CD4-positive, alpha-beta T cell treated with Interleukin-6 at 100 ng/mL for 8 hours (primary cell): ENCODE measurements at places on chromosomes 11 and 22.

GRCh38 chr22:19222242-19223005, 43.9 kb upstream of the SLC25A1 start:
- DNase-seq, result no peak

- no peak for DNase-seq
Measured at GRCh38 chr11:109739379-109739778, 317.4 kb downstream of the C11orf87 start.

- no peak for DNase-seq
Measured at GRCh38 chr11:92253945-92254344, 29.3 kb downstream of the FAT3 start.

DNA sequence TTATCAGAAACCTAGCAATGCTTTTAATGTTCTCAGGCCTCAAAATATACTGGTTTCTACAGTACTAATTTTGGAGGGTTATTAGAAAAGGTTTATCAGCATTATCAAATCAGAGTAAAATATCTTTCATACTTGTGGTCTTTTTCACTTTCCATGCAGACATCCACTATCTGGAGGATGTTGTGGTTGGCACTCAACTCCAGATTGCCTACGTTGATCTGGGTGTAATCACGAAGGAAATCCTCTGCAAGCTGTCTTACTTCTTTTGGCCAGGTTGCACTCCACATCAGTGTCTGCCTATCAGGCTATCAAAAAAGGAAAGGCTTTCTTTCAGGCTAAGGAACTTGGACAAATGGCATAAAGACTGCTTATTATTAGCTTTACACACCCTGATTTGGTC, 11.6 kb downstream of the DDX17 start:
- no peak for DNase-seq

DNA sequence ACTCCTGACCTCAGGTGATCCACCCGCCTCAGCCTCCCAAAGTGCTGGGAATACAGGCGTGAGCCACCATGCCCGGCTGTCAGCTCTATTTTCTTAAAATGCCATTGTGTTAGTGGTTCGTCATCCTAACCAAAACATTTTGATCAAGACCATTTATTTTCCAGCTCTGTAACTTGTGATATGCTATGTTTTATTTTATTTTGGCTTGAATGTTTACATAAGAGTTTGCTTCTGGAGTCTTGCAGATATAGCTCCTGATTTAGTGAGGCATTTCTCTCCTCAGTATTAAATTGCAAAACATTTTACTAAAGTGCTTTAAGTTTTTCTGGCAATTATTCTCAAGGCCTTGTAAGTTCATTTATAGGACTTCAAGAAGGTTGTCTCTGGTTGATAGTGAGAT, 4.4 kb downstream of the EP300 start:
- DNase-seq, result no peak

GRCh38 chr22:17950651-17951214, 73.6 kb downstream of the MICAL3 start:
- no peak for DNase-seq

- no peak for DNase-seq
Measured at GRCh38 chr11:74035264-74035663, 26.4 kb upstream of the UCP3 start.

GRCh38 chr22:30047364-30047738, 32.9 kb upstream of the HORMAD2 start:
- DNase-seq, result peak; percentile 59

DNA sequence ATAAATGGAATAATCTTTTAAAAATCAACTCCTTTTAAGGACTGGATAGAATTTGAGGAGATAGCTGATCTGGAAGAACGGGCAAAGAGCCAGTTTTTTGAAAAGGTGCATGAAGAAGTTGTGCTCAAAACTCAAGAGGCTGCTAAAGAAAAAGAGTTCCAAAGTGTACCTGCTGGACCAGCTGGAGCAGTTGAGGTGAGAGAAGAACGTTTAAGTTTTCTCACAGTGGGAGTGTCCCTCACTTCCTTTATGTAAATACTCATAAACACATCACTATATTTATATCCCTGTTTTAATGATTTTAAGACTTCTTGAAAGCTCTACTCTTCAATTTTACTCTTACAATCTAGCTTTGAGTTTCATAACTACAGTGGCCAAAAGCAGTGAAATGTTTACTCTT, 11.7 kb upstream of the ANKRD42 start:
- no peak for DNase-seq

- no peak for DNase-seq
Measured at GRCh38 chr22:21029486-21030025, 2.8 kb downstream of the SLC7A4 start.

DNA sequence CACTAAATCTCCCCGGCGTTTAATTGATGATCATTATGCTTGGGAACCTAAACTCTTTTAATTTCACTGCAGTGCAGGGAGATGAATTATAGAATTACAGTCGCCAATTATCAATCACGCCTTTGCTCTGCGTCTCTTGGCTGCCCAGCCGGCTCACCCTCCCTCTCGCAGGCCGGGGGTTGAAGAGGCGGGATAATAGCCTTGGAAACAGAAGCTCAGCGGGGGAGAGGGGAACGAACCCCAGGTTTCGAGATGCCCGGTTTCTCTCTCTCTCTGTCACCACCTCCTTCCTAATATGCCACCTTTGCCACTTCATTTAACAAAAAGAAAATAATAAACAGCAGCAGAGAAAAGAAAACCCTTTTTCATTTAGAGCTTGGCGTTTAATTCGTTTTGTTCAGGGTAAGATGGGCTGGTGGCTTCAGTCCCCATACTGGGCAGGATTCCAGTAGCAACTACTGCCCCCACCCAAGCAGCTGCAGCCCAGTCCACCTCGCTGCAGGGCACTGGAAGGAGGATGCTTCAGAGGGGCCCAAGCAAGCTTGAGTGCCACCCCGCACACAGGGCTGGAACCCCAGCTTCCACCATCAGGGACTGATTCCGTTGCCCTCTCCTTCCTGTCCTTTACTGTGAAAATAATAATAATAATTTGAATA, 271.7 kb downstream of the BUD13 start:
- no peak for DNase-seq
